ENCODE measurements at places on chromosomes 5 and 9.

- DNase-seq: no peak
Observed at GRCh38 chr5:149781612-149782011, 51.5 kb downstream of the PPARGC1B start.

DNA sequence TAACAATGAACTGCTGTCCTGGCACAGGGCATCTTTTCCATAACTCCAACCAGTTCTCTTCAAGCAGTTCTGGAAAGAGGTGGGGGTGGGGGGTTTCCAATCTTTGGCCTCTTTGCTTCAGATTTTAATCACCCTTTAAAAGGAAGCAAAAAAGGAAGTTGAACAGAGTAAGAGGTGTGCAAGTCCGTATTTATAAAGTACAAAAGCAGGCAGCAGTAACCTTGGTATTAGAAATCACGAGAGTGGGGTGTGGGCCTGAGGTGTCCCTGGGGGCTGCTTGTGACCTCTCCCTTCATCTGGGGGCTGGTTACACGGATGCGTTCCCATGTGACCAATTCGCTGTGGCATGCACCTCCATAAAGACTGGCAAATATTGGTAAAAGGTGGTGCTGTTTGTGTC is 70.5 kb downstream of the PTCH1 start:
- no peak for DNase-seq

- no peak for DNase-seq
Observed at GRCh38 chr5:179301796-179302195, 43.5 kb downstream of the ADAMTS2 start.

GRCh38 chr5:113178073-113178779 is 201.6 kb downstream of the DCP2 start:
- no peak for DNase-seq

- no peak for DNase-seq
Observed at GRCh38 chr9:99628285-99628684, 193.4 kb upstream of the NR4A3 start.

DNA sequence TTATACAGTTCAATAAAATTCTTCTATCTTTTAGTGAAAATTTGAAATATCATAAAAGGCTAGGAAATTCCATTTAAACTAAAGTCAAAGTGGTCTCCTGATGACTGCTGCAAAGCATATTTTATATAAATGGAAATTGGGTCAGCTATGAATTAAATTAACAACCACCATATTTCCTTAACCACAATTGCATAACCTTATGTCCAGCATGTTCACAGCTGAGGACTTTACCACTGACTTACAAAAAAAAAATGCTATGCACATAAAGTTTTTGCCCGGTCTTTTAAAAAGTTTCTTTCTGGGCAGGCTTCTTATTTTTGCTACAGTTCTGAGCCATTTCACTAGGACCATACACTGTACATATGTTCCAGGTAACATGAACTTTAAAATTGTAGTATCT is 208.6 kb upstream of the RGMB start:
- DNase-seq: no peak

GRCh38 chr9:108911820-108912219 is 22.1 kb downstream of the ELP1 start:
- no peak for DNase-seq

DNA sequence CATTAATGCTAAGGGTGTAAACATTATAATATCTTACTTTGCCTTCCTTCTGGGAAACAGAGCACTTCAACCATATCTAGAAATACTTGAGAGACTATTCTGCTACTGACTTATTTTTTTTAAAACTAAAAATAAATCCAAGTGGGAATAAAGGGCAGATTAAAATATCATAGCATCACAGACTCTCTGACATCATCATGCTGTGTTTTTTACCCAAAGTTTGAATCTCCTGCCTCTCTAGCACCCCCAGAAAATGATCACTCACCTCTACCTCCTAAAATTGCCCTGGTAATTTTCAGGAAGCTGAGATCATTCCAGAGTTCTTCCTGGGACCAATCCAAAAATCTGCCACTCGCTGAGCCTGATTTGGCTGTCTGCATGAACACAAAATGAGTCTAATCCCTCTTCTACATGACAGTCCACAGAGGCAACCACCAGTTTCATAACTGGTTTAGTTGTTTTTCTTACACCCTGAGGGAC is 813.8 kb upstream of the DMAC1 start:
- DNase-seq: no peak

DNA sequence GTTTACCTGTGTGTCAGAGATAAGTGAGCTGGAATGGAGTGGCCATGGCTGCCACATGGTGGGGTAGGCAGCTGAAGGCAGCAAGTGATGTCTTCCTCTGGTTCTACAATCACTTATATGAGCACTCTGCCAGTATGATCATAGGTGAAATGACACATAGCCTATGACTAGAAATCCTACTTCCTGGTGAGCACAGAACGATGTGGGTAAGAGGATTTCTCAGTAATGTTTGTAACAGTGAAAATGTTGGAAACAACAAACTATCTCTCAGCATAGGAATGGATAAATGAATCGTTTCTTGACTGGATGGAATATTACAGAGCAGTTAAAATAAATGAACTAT is 187.0 kb upstream of the S1PR3 start:
- peak; percentile 39 for DNase-seq
